IPS DF 6.9 (cell line): ENCODE measurements at places on chromosomes 3 and 15.

DNA sequence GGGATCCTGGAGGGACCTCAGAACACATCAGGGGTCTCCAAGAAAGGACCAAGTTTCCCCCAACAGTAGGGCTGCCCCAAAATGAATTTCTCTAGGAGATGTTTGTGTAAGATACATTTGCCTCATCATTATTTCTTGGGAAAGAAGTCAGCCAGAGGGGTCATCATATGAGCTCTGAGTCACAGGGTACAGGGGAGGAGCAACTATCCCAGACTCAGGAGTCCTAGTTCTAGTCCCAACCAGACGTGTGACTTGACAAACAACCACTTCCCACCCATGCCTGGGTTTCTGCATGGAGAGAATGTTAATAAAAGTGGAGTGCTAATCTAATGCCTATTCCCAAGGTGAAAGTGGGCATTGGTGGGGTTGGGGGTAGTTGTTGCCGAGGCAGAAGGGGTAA, 144.1 kb downstream of the ALDH1A2 start:
- no peak for DNase-seq

GRCh38 chr15:50979041-50979440, 70.6 kb downstream of the AP4E1 start:
- DNase-seq: no peak

- no peak for DNase-seq
Measured at GRCh38 chr3:194282436-194283122, 68.5 kb downstream of the CPN2 start.

DNA sequence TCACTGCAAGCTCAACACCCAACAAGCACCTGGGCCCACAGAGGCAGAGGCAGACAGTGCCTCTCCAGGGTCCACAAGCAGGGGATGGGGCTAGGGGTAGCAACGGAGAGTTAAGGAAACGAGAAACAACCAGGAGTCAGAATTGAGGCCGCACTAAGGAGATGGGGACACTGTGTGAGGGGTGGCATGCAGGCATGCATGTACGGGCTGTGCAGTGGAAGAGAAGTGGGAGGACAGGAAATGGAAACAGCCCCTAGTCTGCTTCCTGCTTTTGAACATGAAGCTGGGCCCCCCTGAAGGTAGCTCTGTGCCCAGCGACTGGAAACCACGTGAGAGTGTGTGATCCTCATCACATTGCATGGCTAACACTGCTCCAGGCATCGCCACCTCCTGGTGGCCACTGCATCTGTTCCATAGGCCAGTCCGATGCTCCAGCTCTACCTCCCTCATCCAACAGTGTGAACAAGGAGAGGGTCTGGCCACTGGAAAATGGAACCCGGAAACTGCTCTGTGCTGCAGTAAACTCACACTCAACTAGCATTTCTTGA, 44.0 kb downstream of the XXYLT1 start:
- no peak for DNase-seq

GRCh38 chr3:127607675-127608361, 9.6 kb downstream of the MCM2 start:
- no peak for DNase-seq

GRCh38 chr3:191884132-191884531, 423.2 kb downstream of the PYDC2 start:
- no peak for DNase-seq

- DNase-seq: no peak
Measured at GRCh38 chr3:151434151-151434890, 26.5 kb downstream of the IGSF10 start.

- no peak for DNase-seq
Measured at GRCh38 chr15:54424171-54424570, 445.9 kb downstream of the UNC13C start.

DNA sequence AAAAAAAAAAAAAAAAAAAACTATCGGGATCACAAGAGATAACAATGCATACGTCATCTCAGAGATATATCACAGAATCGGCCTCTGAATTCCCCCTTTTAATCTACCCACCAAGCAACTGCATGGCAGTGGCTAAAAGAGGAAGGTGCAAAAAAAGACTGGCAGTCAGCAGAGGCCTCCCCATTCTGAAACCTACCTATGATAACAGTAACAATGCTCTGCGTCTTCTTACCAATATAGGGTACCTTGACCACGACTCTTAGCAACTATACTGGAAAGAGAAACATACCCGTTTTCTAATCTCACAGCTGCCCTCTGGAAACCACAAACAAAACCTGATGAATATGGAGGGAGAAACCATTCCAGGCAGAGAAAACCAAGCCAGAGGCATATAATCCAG, 106.9 kb downstream of the ULK4 start:
- DNase-seq: no peak

GRCh38 chr15:87687523-87687870, 569.0 kb downstream of the NTRK3 start:
- no peak for DNase-seq

DNA sequence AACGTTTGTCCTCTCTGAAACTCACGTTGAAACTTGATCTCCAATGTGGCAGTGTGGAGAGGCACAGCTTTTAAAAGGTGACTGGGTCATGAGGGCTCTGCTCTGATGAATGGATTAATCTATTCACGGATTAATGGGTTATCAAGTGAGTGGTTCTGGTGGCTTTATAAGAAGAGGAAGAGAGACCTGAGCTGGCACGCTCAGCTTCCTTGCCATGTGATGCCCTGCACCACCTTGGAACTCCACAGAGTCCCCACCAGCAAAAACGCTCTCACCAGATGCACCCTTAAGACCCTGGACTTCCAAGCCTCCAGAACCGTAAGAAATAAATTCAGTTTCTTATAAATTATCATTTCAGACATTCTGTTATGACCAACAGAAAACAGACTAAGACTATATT, 2.6 kb downstream of the PPP1R2 start:
- no peak for DNase-seq

- no peak for DNase-seq
Measured at GRCh38 chr3:63279005-63279841, 1.1 kb downstream of the SYNPR start.

- DNase-seq: no peak
Measured at GRCh38 chr3:32847528-32847927, 29.7 kb downstream of the TRIM71 start.

- no peak for DNase-seq
Measured at GRCh38 chr3:86988235-86988634, 2.7 kb downstream of the VGLL3 start.

DNA sequence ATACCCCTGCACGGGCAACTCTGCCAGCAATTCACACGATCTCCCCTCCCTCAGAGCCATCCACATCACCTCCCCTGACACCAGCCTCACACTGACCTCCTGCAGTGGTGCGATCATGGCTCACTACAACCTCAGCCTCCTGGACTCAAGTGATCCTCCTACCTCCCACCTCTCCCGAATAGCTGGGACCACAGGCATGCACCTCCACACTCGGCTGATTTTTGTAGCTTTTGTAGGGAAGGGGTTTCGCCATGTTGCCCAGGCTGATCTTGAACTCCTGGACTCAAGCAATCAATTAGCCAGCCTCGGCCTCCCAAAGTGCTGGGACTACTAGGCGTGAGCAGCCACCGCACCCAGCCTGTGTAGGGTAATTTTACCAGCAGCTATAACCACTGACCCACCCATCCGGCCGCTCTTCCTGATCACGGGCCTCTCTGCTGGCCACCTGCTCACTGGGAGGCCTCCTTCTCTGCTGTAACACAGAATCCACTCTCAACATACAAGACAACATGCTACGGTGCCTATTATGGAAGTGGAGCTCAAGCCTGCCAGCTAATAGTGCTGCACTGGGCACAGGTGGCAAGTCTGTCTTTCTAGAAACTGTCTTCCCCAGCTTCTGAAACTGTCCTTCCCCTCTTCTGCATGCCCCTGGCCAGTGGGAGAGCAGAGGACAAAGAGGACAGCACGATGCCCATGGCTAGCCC, 4.6 kb downstream of the GP9 start:
- no peak for DNase-seq

GRCh38 chr3:197025736-197026480, 3.7 kb downstream of the MELTF start:
- no peak for DNase-seq

GRCh38 chr3:180199417-180199995, 162.8 kb upstream of the PEX5L start:
- DNase-seq: no peak

DNA sequence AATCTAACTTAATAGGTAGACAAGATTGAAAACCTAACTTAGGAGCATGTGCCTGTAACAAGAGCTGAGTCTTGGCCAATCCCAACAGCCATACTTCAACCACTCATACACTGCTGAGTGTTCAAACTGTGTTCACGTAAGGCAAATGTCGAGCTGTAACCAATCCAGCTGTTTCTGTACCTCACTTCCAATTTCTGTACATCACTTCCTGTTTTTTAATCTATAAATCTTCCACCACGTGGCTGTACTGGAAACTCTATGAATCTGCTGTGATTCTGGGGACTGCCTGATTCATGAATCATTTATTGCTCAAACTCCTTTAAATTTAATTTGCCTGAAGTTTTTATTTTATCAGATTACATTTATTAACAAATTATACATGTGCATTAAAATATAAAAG, 44.6 kb upstream of the NEDD4 start:
- no peak for DNase-seq

DNA sequence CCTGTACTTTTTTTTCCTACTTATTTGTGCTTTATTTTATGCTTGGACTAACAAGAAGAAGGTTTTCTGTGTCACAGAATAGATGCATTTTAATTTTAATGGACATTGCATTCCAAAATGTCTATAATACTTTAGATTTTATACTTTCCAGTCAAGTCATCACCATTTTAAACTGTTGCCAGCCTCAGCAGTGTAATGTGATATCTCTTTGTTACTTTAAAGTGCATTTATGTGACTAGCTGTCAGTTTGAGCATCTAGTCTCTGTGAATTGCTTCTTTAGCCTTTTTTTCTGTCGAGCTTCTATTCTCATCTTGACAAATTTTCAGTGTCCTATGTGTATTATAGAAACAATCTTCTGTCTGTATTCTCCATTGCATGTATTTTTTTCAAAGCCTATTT, 511.4 kb upstream of the CBLB start:
- no peak for DNase-seq

- no peak for DNase-seq
Measured at GRCh38 chr15:80557441-80558234, 137.5 kb upstream of the ABHD17C start.

DNA sequence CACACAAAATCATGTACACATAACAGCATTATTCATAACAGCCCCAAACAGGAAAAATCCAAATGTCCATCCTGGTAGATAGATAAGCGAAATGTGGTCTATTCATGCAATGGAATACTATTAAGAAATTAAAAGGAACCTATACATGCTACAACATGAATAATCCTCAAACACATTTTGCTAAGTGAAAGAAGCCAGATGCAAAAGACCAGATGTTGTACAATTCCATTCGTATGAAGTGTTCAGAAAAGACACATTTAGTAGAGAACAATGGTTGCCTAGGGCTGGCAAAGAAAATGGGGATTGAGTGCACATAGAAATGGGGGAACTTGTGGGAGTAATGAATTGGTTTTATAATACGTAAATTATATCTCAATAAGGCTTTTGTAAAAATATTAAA, 182.3 kb downstream of the EBLN2 start:
- no peak for DNase-seq

- DNase-seq: no peak
Measured at GRCh38 chr3:63740116-63740515, 79.0 kb upstream of the C3orf49 start.

GRCh38 chr3:179907784-179908482, 128.8 kb downstream of the PEX5L start:
- DNase-seq: no peak

GRCh38 chr3:67640023-67640660, 14.3 kb downstream of the SUCLG2 start:
- no peak for DNase-seq

GRCh38 chr3:155331078-155331477, 37.6 kb upstream of the STRIT1 start:
- no peak for DNase-seq

DNA sequence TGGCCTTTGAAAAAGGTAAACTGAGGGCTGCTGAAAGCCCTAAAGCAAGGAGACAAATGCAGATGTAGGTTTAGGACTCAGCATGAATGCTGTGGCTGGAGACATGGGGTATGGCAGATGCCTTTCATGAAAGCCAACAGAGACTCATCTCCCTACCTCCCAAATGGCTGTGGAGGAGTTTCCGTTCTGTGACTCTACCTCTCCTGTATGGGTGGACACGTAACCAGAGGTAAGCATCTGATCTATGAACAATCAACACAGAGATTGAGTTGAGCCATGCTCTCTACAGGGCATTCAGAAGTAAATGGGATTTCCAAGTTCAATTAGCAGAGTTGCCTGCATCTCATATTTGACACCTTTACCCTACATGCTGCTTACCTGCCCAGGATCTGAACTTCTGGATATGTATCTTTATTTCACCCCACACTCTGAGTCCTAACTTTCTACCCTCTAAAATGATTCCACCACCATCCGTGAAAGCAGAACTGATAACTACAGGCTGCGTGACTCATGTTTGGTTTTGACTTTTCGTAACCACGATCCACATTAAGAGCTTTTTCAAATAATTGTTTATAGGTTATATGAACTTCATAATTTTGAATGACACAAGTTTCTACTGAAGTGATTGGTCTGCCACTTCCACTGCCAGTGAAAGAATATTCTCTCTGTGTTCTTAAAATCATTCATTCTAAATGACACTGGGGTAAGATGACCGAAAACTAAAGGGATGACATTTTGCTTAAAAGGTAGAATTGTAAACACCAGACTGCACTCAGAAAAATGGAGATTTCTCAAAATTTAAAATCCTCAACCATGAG, 1058.7 kb downstream of the FHIT start:
- DNase-seq: no peak

GRCh38 chr15:69669446-69669845, 216.8 kb downstream of the RPLP1 start:
- no peak for DNase-seq

DNA sequence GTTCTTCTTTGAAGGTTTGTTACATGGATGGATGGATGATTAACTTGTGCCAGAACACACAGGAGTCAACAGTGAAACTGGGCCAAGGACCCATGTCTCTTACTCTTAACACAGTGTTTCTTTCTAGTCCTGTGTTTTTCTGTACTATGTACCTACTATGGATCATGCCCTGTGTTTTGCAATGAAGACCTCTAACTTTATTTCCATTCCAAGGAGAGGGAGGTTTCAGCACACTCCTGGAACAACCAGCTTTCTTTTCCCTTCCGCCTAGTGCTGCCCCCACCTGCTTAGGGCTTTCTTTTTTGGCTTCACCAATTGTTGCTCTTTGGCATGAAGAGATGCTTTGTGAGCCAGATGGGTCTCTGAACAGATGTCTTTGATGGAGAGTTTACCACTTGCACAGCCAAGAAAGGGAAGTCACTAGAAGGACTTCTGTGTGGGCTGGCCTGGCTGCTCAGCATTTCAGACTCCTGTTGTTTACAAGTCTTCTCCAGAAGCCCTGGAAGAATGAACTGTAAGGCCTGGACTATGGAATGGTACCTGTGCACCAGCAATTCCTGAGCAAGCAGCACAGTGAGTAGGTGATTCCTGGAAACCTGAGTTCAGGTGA, 44.5 kb downstream of the SNAPC5 start:
- no peak for DNase-seq

- no peak for DNase-seq
Measured at GRCh38 chr15:95944193-95944592, 386.3 kb upstream of the NR2F2 start.

- no peak for DNase-seq
Measured at GRCh38 chr3:127184870-127185216, 8.1 kb upstream of the PRR23E start.
